ENCODE measurements at places on chromosomes 4 and X.

GRCh38 chr4:177008071-177008835 lies 215.5 kb upstream of the VEGFC start:
- no peak for DNase-seq

GRCh38 chrX:142296421-142296820 lies 91.3 kb upstream of the MAGEC2 start:
- DNase-seq, result no peak

DNA sequence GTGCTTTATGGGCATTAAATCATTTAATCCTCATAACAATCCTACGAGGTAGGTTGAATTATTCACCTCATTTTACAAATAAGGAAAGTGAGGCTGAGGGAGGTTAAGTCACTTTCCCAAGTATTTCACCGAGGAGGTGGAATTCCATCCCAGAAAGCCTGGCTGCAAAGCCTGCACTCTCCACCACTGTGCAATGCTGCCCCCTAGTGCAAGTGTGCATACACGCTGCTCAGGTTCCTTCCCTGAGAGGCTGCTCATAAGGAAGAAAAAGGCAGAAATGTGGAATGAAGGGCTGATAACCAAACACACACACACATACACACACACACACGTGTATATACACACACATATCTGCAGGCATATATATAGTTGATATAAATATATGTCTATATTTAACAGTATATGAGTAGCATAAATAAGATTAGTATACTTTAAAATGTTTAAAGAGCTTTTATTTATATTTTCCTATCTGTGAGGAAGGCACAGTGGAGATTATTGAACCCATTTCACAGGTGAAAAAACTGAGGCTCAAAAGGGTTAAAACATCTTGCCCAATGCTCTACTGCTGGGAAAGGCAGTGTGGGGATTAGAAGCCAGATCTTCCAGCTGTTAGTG lies 714.5 kb upstream of the TENM3 start:
- peak; percentile 38 for DNase-seq

DNA sequence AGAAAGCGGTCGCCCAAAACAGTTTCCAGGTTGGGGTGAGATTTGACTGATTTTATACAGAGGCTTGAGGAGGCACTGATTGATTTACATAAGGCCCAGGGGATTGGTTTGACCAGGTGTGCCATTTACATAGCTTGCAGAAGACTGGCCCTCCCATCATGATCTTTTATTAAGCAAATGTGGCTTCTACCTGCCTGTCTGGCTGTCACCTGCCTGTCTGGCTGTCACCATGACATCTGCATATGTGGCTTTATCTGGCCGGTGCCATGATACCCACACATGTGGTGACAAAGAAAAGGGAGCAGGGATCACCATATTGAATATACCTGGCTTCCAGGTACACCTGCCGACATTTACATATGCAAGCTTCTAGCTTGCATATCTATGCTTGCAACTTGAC lies 17.0 kb upstream of the CDS1 start:
- no peak for DNase-seq
